ENCODE measurements at places on chromosomes 12 and 14.

DNA sequence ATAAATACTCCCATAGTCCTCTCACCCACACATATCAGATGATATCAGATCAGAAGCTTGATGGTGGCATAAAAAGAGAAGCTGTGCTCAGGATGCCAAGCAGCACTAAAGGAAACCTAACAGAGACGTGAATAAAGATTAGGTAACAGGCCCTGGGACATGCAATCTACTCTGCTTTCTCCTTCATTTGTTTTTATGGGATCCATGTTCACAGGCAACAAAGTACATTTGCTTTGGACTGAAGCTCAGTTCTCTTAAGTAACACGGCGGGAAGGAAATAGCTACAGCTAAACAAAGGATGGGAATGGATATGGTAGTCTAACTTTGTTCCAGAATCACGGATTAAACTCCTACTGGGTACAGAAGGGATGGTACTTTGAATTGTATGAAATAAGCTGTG lies 119.5 kb downstream of the TTC7B start:
- DNase-seq, result no peak

DNA sequence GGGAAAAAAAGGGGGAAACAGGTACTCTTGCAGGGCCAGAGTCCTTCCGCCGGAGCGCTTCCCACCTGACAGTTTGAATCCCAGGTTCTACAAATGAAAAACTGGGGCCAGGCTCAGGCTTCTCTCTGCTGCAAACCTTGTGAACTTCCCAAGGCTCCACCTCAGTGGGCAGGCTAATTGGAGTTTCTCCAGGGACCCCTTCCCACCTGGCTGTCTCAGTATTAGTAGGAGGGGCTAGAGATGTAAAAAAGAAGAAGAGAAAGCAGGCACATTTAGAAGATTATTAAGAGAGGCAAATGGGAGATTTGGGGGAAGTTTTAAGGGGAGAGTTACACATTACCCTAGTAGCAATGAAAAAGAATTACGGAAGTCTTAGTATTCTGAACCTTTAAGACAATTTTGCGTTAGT lies 20.0 kb upstream of the CLEC2D start:
- DNase-seq, result peak; percentile 61

DNA sequence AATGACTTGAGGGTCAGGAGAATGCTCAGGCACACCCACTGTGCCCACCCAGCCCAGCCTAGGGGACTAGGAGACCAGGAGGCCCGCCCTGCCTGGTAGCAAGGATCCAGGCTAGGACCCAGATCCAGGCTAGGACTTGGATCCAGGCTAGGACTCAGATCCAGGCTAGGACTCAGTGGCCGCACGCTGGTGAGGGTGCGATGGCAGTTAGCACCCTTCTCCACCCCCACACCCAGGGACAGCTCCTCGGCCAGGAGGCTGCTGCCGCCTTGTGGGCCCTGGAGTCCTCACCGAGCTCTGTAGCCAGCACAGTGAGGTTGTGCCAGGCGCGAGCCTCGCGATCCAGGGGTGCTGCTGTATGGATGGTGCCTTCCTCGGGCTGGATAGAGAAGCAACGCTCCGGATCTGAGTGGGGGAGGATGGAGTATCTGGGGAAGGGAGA lies 5.1 kb downstream of the CDH24 start:
- no peak for DNase-seq

- DNase-seq, result no peak
These were observed 30.7 kb downstream of the CRADD start for GRCh38 chr12:93707836-93708235.

GRCh38 chr14:104865631-104866441 lies 768 bp downstream of the CEP170B start:
- peak; percentile 68 for DNase-seq

- no peak for DNase-seq
These were observed 266.3 kb upstream of the DIO2 start for GRCh38 chr14:80477388-80478160.

DNA sequence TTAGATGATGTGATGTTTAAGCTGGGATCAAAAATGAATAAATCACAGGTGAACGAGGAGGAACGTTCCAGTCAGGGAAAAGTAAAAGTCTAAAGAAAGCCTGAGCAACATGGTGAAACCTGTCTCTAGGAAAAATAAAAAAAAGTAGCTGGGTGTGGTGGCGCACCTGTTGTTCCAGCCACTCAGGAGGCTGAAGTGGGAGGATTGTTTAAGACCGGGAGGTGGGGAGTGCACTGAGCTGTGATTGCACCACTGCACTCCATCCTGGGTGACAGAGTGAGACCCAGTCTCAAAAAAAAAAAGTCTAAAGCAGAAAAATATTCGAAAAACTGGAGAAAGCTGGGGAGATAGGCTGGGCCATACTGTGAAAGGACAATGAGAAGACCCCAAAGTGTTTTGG lies 39.2 kb upstream of the SOCS2 start:
- no peak for DNase-seq

GRCh38 chr12:66003951-66004350 lies 126.6 kb downstream of the LLPH start:
- DNase-seq, result no peak

DNA sequence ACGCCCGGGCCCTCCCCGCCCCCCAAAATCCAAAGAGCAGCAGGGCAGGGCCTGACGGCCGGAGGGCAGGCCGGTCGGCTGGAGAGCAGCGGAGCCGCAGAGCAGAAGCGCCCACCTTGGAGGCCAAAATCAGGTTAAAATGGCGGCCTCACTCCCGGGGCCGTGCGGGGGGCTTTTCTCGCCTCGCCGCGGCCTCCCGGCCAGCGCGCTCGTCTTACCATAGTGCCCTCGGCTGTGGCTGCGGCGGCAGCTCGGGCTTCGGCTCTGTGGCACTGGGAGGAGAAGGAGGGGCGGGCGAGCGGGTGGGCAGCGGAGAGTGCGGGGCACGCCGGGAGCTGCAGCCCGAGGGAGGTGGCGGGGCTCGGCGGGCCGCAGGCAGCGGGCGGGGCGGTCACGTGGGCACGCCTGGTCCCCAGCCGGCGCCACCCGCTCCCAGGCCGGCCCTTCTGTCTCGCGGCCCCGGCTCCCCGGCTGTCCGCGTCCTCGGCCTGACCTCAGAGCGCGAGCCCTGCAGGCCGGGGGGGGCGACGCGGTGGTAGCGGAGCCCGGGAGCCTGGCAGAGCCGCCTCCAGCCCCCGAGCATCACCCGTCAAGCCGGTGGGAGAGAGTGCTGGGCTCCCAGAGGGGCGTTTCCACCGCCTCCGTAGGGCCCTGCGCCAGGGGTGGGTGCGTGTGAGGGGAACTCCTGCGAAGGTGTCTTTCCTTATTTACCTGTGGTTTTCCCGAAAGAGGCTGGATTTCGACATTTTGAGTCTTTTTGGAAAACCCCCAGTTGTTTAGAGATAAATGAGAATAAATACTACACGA lies at the start of gene CFL2:
Gene CFL2 (minus strand): TSS at position 274 of the 807 bp plus-strand sequence. CDS start 53 bp downstream, at position 221.
- peak; percentile 82 for DNase-seq

GRCh38 chr12:92055877-92056276 lies 89.8 kb downstream of the BTG1 start:
- peak; percentile 67 for DNase-seq

DNA sequence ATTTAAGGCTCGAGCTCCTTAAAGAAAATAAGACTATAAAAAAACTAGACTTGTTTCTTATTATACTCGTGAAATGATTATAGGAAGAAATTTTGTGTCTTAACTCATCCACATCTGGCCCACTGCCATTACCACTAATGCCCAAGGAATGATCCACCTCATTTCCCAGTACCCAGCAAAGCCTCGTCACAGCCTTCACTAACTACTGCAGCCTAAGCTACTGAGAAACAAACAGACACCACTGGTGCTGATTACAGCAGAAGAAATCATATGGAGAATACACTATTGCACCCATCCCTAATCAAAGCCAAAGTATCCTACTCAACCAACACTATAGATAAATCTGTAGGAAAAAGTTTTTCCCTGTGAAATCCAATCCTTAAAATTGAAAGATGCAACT lies 205.3 kb upstream of the NAV3 start:
- DNase-seq, result no peak

GRCh38 chr14:80003138-80003537 lies 208.2 kb downstream of the DIO2 start:
- no peak for DNase-seq

DNA sequence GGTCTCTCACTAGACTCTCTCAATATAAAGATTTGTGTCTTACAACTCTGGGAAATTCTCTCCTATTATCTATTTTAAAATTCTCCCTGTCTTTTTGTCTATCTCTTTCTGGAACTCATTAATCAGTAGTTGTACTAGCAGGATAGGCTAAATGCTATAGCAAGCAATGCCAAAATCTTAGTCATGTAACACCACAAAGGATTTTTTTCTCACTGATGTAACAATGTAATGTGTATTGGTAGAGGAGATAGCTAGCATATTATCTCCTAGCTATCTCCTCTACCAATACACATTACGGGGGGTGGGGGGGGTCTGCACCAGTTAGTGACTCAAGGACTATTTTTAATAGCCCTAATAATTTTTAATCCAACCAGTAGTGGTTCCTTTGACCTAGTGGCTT lies 225.4 kb downstream of the KLHL28 start:
- no peak for DNase-seq

- no peak for DNase-seq
These were observed 8.7 kb downstream of the KRT71 start for GRCh38 chr12:52543985-52544883.

DNA sequence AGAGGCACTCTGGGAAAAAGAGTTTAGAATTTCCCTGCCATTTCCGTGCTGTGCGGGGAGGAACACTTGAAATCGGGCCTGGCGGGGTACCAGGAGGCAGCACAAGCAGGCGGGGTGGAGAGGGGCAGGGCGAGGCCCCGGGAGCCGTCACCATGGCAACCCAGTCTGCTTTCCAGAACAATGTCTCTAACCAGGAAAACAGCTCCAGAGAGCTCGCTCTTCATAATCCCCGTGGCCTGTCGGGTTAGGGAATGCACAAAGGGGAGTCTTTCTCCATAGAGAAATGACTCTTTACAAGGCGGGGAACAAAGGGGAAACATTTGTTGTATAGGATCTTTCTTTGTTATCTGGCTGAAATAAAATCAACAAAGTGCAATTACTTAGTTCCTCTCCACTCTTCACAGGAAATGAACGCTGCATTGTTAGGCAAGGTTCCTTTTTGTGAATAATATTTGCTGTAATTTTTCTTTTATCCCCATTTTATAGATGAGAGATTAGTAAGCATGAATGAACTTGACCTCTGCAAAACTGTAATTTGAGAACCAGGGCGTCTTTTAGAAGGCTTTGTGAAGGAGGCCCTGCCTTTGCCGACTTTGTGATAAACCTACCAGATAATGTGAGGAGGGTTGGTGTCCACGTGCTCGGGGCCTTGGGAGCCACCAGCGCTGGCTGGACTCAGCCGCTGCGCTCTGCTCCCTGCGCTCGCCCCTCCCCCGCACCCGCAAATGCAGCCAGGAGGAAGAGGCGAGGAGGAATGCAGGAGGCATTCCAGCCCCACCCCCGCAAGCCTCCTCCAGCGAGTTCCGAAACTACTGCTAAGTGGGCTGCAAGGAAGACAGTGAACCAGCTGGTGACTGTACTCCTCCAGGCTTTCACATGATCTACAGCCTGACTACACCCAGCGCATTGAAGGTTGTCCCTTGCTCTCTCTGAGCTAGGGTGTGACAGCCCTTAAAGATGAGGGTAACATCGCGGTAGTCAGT lies 105.2 kb upstream of the ATF7IP start:
- DNase-seq, result no peak

DNA sequence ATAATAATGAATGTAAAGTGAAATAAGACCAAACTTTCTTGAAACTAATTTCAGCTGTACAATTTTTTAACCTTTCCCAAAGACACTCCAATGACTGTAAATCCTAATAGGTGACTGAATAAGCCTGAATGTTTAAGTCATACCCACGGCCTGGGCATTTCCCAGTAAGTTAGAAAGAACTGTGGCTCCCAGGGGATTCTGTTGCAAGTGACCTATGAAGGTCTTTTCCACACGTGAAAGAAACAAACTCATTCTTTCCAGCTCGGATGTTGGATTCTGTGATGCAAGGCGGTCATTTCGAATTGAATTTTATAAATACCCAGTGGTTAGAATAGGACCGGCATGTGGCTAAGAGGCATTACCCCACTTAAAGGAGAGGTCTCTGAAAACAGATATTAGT lies 1134.4 kb downstream of the GALC start:
- DNase-seq, result no peak

DNA sequence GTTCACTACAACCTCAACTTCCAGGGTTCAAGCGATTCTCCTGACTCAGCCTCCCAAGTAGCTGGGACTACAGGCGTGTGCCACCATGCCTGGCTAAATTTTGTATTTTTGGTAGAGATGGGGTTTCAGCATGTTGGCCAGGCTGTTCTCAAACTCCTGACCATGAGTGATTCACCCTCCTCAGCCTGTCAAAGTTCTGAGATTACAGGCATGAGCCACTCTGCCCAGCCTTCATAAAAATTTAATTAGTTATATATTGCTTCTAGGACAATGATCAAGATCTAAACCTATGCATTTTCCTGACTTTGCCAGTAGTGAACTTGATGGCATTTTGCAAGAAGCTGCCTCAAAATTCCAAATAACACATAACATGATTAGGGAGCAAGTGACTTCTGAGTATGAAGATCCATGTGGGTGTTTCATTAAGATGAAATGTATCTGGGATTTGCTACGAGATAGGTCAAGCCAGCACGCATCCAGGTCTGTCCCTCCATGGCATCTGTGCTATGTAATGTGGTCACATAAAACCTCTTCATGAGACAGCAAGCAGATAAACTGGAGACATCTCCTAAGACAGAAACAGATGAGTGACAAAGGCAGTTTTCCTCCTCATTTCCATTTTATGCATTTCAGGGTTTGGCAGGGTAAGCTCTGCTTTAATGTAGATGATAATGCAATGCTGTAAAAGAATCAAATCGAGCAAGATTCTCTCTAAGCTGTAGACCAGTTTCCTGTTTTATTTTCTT lies 319.4 kb upstream of the ATP2B1 start:
- no peak for DNase-seq

DNA sequence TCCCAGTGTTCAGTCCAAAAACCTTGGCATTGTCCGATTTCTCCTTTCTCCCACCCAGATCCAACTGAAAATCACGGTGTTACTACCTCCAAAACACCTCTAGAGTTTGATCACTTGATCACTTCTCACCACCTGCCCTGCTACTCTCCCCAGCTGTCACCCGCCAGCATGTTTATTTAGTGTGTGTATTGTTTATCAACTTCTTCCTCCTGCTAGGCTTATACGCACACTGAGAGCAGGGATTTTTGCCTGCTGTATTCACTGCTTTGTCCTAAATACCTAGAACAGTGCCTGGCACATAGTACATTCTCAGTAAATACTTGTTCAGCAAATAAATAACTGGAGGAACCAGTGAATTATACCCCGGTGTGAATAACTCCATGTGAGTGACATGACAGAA lies 5.0 kb downstream of the BDKRB1 start:
- DNase-seq, result no peak

DNA sequence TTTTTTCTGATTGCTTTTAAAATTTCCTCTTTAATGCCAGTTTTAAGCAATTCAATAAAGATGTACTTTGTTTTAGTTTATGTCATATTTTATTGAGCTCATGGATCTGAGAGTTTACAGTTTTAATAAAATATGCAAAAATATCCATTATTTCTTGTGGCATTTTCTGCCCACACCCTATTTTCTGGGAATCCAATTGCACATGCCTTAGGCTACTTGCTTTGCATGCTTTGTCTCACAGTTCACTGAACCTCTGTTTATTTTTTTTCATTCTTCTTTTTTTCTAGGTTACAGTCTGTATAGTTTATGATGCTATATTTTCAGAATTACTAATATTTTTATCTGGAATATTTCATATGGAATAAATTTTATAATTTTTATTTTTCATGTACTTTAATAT lies 1258.0 kb downstream of the FSCB start:
- no peak for DNase-seq
